Erythroblast (primary cell): ENCODE measurements at places on chromosomes 1 and 21.
A peak's percentile ranks its signal among the peaks of the same experiment; 100 is the strongest.

- DNase-seq: peak; percentile 65
These were observed 553 bp downstream of the TTF2 start for GRCh38 chr1:117060441-117061317.

GRCh38 chr21:38631206-38631605 is 132.9 kb upstream of the ERG start:
- no peak for DNase-seq

DNA sequence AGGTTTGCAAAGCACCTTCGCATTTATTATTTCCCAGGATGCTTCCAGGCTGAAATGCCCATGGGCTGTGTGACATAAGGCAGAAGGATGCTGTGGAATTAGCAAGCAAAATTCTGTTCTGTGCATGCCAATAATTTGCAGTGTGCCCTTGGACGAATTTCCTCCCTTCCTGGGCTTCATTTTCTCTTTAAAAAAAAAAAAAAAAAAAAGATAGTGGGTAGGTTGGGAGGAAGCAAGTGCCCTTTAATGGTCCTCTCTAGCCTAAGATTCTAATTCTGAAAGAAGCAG is 2.5 kb upstream of the ID3 start:
- no peak for DNase-seq

DNA sequence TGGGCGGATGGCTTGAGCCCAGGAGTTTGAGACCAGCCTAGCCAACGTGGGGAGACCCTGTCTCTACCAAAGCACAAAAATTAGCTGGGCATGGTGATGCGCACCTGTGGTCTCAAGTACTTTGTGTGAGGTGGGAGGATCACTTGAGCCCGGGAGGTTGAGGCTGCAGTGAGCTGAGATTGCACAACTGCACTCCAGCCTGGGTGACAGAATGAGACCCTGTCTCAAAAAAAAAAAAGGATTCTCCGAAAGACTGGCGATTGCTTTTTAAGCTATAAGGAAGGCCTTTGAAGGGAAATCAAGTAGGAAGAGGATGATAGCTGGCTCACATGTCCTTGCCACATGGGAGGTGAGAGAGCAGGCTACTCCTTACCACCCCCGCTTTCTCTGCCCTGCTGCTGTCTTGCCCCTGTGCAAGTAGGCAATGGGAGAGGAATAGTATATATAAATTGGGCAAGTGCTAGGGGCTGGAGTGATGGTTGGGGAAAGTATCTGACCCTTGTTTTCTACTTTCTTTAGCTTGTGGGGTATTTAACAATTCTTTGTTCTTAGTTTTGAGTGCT is 3.8 kb upstream of the LAMTOR5 start:
- DNase-seq: no peak

DNA sequence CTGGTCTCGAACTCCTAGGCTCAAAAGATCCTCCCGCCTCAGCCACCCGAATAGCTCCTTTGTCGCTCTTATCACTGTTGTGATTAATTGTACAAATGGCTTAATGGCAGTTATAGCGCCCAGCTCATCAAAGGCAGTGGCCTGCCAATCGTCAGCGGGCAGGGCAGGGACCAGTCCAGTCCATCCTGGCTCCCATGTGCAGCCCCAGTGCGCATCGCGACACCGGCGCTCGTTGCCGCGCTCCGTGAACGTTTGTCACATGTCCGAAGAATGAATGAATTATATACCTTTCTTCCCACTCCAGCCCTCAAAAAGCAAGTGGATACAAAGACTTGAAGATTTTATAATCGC is 18.4 kb downstream of the MTX1 start:
- peak; percentile 84 for DNase-seq

DNA sequence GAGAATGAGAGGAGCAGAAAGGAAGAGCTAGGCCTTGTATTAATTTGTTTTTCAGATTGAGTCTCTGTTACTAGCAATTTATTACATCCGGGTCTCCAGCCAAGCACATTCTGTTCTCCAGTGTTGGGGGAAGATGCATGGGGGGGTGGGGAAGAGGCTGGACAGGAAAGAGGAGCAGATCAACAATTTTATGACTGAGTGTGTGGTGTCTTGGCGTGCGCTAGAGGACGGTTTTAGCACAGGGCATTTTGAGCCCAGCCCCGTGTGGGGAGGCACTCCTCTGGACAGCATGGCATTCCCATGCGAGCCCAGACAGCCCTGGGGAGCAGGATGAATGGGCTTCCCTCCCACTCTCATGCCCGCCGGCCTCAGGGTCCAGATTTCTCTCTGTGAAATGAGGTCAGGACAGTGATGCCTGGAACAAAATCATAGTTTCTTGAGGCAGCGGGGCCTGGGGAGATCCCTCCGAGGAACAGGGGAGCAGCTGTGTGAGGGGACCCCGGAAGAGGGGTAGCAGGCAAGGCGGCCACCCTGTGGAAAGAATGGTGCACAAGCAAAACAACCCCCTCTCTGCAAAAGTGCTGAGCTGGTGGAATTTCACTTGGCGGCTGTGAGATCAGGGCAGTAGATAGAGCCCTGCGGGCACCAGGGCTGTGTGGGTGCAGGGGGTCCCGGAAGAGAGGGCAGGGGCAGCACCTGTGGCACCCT is 16.3 kb downstream of the SOX13 start:
- no peak for DNase-seq

- no peak for DNase-seq
These were observed 432.9 kb downstream of the PLPP3 start for GRCh38 chr1:56146449-56146848.
